Fibroblast of the conjunctiva (primary cell): ENCODE measurements at places on chromosomes 1 and 21.

- no peak for DNase-seq
Measured at GRCh38 chr21:29805105-29805504, 134.7 kb downstream of the GRIK1 start.

DNA sequence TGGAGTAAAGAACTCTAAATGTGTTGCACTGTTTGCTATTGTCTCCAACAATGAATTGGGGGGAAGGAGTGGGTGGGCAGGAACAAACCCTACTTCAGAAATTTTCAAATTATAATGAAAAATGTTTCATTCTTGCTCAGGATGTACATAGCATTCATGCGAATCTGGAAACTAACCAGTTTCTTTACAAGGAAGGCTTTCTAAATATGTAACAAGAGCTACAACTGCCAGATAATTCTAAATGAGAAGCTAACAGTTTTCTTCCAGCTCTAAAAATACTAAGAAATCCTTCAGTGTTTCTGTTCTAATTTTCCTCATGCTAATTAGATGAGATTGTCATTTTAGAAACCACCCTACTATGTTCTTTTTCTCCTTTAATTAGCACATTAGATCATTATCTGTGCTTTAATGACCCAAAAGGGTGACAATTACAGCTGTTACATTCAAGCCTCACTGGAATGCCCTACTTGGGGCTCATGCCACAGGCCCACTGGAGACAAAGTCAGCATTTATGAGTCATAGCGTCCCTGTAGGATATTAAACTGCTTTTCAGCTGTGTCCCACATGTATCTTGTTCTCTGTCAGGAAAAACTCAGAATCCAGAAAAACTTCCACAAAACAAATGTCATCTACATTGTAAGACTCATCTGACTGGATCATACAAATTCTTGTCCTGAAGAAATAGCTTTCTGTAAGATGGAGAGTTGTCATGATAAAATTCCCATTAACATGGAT, 804.6 kb upstream of the CXADR start:
- DNase-seq = no peak

DNA sequence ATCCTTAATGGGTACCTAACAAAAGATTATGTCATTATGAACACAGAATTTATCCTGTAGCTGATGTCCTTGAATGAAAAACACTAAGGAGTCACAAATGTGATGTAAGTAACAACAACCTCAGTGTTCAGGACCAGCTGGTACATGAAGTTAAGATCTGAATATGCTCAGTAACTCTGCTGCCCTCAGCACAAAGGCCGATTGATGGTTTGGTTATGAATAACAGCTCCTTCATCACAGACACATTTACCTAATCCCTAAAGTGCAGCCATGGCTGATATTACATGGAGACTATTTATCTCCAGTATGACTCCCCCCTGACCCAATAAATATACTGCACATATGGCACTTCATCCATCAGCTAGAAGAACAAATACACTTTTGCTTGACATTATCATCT, 75.2 kb downstream of the PLPPR5 start:
- DNase-seq = no peak

DNA sequence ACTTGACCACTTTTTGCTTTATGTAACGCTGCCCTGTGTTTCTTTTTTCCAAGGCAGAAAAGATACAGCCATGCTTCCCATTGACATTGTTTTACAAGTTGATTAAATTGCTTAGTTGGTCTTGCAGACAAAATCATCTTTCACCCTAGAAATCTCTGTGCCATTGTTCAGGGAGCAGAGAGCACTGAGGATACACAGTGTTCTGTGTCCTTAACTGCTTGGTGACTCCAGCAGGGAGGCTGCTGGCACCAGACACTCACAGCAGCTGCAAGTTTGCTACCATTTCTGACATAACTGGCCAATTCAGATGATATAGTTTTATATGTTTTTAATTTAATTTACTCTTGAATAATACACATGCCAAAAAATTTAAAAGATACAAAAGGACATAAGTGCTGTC, 118.7 kb downstream of the RGS2 start:
- no peak for DNase-seq

GRCh38 chr21:44267655-44268142, 6.0 kb upstream of the DNMT3L start:
- DNase-seq = no peak

DNA sequence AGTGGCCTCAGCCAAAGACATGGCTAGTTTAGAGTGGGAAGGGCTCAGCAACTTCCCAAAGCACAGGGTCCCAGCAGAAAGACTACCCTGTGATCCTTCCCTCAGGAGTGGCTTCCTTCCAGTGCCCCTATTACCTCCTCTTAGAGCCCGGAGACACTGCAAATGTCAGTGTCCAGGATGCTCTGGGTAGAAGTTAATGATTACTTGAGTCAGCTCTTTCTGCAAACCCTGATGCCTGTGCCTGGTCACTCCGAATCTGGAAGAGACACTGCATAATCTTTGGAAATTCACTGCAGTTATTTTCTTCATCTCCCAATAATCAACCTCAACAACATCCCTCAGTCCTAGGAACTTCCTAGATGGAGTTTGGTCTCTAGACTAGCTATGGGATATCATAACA, 27.2 kb upstream of the MGST3 start:
- no peak for DNase-seq

DNA sequence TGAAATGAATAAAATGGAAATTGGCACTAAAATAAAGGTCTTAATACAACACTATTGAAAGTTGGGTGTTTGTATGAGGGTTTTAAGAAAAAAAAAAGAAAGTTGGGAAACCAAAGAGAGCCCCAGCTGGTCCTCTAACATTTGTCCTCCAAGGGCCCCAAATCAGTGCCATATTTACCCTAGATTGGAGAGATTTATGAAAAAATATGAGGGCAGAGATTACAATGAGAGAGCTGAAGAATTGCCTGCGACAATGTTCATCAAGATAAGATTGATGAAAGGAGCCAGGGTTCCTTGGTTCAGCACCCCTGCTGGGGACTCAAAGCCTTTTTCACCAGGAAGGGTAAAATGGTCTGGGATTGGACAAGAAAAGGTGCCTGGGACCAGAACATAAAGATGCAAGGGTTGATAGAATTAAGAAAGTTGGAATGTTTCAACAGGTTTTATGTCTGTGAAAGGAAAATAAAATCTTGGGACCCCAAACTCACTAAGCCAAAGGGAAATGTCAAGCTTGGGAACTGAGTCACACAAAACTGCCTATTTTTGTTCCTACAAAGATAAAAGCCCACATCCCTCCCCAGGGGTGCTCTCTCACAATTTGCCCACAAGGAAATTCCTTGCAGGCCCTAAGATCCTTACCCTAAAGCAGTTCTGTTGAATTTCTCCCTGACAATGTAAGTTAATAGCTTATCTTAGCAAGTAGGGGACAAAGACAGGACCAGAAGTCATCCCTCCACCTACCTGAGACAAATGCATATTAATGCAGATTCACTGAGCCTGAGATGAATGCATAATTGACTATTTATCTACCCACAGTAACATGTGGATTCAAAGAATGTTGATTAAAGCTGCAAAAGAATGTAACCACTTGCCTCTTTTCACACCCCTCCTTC, 26.8 kb downstream of the CBR1 start:
- no peak for DNase-seq

- DNase-seq = no peak
Measured at GRCh38 chr1:182977480-182977879, 24.5 kb upstream of the SHCBP1L start.

- no peak for DNase-seq
Measured at GRCh38 chr21:37370152-37371040, 3.8 kb downstream of the DYRK1A start.

- DNase-seq = no peak
Measured at GRCh38 chr1:107379826-107380225, 239.0 kb downstream of the NTNG1 start.

DNA sequence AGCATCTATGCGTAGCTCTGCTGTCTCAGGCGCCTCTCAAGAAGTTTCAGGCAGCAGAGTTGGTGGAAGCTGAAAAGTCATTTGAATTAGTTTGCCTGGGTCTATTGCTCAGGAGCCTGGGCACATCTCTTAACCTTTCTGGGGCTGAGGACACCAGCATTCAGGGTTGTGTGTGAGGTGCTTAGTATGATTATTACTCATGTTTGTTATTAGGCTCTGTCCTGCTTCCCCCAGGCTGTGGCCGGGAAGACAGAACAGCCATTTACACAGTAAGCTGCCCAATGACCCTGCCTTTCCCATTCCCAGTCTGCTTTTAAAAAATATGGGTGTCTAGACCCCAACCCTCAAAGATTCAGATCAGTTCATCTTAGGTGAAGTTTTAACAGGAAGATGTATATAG, 53.9 kb upstream of the CACNA1E start:
- no peak for DNase-seq

DNA sequence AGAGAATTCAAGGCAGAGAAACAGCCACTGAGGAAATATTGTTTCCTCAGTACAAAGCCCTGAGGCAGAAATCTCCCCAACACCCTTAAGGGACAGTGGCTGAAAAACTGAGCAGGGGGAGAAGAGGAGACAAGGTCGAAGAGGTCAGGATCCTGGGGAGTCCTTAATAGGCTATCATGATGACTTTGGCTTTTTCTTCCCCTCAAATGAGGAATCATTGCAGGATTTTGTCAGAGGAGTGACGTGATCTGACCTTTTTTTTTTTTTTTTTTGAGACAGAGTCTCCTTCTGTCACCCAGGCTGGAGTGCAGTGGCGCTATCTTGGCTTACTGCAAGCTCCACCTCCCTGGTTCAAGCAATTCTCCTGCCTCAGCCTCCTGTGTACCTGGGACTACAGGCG, 10.2 kb downstream of the MAP7D1 start:
- no peak for DNase-seq

GRCh38 chr1:21814241-21814918, 2.3 kb downstream of the LDLRAD2 start:
- DNase-seq = no peak

- DNase-seq = no peak
Measured at GRCh38 chr1:93853940-93854339, 25.1 kb downstream of the DNTTIP2 start.

DNA sequence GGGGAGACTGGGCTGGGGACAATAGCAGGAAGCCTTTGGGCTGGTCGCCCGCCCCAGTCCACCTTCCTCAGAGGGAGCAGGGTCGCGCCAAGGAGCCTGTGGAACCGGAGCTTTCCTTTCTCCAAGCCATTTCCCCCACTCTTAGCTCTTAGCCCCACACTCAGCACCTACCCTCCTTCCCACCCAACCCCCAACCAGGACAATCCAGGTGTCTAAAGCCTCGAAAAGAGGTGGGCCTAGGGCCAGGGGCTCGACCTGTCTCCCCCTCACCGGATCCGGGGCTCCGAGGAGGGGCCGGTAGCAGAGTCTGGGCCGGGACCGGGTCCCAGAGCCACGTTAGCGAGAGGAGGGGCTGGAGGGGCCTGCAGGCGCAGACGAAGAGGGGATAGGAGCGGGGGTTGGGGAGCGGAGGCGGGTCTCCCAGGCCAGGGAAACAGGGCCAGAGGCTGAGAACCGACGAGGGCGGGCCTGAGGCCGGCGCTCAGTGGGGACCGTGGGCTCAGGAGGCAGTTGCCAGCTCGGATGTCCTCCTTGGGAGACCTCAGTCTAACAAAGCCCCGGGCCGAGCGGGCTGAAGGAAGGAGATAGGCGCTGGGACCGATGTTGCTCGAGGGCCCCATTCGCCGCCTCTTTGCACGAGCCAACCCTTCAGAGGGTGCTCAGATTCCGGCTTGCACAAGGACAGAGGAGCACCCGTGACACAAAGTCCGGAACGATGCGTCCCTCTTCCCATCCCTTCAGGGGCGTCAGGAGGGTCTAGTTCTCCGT, 943 bp downstream of the SEMA6C start:
- no peak for DNase-seq

GRCh38 chr1:220370041-220370700, 97.9 kb upstream of the RAB3GAP2 start:
- peak; percentile 91 for DNase-seq

GRCh38 chr1:181079382-181079781, 9.1 kb upstream of the IER5 start:
- DNase-seq = no peak

GRCh38 chr1:198649968-198650338, 11.1 kb downstream of the PTPRC start:
- DNase-seq = no peak

- DNase-seq = no peak
Measured at GRCh38 chr21:37208056-37208721, 58.9 kb downstream of the VPS26C start.

DNA sequence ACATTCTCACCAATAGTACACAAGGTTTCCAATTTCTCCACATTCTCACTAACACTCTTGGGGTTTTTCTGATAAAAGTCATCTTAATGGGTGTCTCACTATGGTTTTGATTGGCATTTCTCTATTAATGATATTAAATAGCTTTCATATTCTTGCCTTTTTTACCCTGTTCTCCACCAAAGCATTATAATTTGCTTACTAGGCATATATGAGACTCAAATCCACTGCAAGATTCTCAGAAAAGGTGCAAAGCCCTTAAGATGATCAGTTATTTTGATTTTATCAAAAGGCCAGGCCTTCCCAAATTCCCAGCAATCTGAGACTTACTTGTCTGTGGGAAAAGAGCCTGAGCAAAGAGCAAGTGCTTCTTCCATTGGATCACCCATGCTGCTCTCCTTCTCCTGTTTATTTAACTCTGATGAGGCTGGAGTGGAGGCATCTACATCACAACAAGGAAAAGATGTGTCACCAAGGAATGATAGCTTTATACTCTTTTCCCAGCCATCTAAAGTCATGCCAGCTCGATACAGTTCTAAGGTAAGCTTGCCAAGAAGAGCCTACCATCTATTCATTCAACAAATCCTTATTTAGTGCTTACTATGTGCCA, 24.6 kb downstream of the CLSPN start:
- no peak for DNase-seq

- no peak for DNase-seq
Measured at GRCh38 chr1:6262555-6263420, 1.9 kb upstream of the GPR153 start.

GRCh38 chr1:181134543-181135436, 46.3 kb downstream of the IER5 start:
- peak; percentile 65 for DNase-seq

- DNase-seq = no peak
Measured at GRCh38 chr1:155085504-155086127, 7.0 kb downstream of the EFNA3 start.

GRCh38 chr1:167710836-167711235, 10.9 kb upstream of the MPZL1 start:
- DNase-seq = peak; percentile 27

DNA sequence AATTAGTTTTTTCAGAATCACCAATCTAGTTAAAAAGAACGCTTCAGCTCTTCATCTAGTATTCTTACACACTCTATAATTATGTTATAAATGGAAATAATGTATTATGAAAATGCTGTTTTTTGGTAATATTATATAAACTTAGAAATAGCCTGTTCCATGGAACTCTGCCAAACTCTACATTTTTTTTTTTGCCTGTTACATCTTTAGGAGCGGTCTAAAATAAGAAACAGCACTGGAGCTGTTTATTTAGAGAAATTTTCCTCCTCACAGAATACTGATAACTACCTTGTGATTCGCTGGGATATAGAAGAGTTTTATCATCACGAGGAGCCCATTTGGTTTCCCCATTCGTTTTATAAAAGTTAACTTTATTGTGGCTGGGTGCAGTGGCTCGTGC, 58.5 kb downstream of the PKN2 start:
- DNase-seq = no peak

DNA sequence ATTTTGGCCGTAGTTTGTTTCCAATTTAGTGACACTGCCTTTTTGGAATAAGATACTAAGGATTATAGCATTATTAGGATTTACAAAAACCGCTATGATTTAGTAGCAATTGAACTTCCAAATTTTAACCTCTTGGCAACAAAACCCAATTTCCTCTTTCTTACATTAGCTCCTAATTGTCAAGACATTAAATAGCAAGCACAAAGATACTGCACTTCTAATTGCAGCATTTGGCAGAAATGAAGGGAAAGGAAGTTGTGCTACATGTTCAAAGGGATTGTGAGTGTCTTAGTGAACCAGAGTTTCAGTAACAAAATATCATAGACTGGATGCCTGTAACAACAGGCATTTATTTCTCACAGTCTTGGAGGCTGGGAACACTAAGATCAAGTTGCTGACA, 99.9 kb downstream of the NUF2 start:
- DNase-seq = no peak
